ENCODE measurements at places on chromosomes 4 and X. TPM values are rescaled to one million over a fixed set of nuclear protein-coding genes. Genes with fewer than 3 reads are reported as not detected.
A peak's percentile ranks its signal among the peaks of the same experiment; 100 is the strongest.

The HELT gene
- 0.97 TPM for total RNA-seq

The PABPC5 gene
- total RNA-seq = 1.6 TPM

The CFAP99 gene
- total RNA-seq = 4.3 TPM

DNA sequence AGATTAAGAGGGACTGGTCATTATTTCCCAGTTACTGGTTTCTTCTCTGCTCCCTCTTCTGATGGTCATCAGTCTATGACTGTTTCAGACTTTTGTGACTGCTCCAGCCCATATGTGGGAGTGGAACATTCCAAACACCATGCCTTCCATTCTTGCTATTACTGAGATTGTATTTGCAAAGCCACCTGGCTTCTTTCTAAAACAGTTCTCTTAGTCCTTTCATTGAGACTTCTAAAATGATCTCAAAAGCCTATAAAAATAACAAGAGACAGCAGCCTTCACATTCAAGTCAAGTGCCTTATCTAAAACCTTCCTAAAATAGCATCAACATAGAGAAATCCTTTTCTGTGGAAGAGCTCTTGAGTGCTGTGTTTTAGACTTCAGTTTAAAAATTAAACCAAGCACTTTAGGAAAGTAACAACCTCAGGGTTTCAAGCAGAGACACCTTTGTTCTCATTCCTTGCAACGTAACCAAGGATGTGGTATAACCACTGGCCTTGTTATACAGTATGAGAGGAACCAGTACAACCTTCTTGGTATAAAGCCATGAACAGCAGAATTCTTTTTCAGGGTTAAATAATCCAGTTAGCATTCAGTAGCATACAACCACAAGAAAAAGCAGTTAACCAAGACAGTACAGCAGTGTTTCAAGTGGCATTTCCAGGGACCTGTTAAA is 97.1 kb downstream of the NFKB1 start:
- peak overlapping the region; percentile 34 for H3K27ac ChIP-seq
- peaks cover 99% of the 10 kb centered on the region for H3K36me3 ChIP-seq
- H3K4me1 ChIP-seq = peaks cover 18% of the 10 kb centered on the region
- H3K4me3 ChIP-seq = no peak overlapping the region

- no peak overlapping the region for H3K4me3 ChIP-seq
- peaks cover 21% of the 10 kb centered on the region for H3K4me1 ChIP-seq
- H3K36me3 ChIP-seq = no peaks in the 10 kb centered on the region
- H3K27ac ChIP-seq = no peak overlapping the region
Measured at GRCh38 chr4:173493041-173493440, 37.0 kb downstream of the HAND2 start.

GRCh38 chr4:7058792-7059191 is 9.1 kb downstream of the GRPEL1 start:
- no peak overlapping the region for H3K27ac ChIP-seq
- H3K36me3 ChIP-seq = peaks cover 89% of the 10 kb centered on the region
- H3K4me1 ChIP-seq = peaks cover 12% of the 10 kb centered on the region
- DNase-seq = no peak
- H3K27me3 ChIP-seq = no peaks in the 10 kb centered on the region

DNA sequence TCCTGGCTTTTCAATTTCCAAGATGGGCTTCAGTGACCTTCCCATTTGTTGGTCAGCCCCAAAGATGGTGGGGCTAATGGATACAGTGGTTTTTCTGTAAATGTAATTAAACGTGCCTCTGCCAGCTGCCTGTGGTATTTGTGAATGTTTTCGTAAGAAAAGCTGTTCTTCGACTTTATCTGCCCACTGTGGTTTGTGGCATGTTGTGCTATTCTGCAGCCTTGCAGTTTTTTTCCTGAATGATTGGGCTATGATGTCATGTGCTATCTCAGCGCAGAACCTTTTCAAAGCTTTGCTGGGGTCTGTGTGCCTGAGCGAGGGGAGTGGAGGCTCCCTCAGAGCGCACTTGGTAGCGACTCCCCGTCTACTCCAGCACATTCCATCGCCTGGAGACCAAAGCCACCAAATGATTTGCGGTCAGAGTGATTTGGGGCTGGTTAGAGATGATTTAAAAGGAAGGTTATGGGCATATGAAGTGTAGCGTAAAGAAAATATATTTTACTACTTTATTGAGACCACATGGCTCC is 137.5 kb downstream of the PALLD start:
- DNase-seq = no peak
- no peak overlapping the region for H3K4me3 ChIP-seq
- H3K27ac ChIP-seq = no peak overlapping the region
- H3K4me1 ChIP-seq = peaks cover 23% of the 10 kb centered on the region

- DNase-seq = no peak
- no peak overlapping the region for H3K4me3 ChIP-seq
- H3K27ac ChIP-seq = no peak overlapping the region
- peaks cover 2% of the 10 kb centered on the region for H3K4me1 ChIP-seq
- H3K27me3 ChIP-seq = no peaks in the 10 kb centered on the region
Measured at GRCh38 chr4:73053076-73053475, 16.4 kb downstream of the COX18 start.

- peak overlapping the region; percentile 71 for H3K27ac ChIP-seq
- no peaks in the 10 kb centered on the region for H3K36me3 ChIP-seq
- H3K4me1 ChIP-seq = peaks cover 33% of the 10 kb centered on the region
- H3K27me3 ChIP-seq = no peaks in the 10 kb centered on the region
Measured at GRCh38 chr4:26022346-26023202, 108.6 kb downstream of the SMIM20 start.

- no peak for DNase-seq
- H3K27ac ChIP-seq = no peak overlapping the region
- no peaks in the 10 kb centered on the region for H3K27me3 ChIP-seq
- no peaks in the 10 kb centered on the region for H3K4me1 ChIP-seq
- no peaks in the 10 kb centered on the region for H3K36me3 ChIP-seq
- H3K4me3 ChIP-seq = no peak overlapping the region
Measured at GRCh38 chr4:67922697-67923096, 38.9 kb upstream of the TMPRSS11D start.

GRCh38 chrX:25019707-25020390 is 4.1 kb upstream of the ARX start:
- H3K36me3 ChIP-seq = no peaks in the 10 kb centered on the region
- H3K27ac ChIP-seq = no peak overlapping the region
- H3K4me1 ChIP-seq = peaks cover 10% of the 10 kb centered on the region
- H3K4me3 ChIP-seq = no peak overlapping the region
- peaks cover 88% of the 10 kb centered on the region for H3K27me3 ChIP-seq

- no peak overlapping the region for H3K27ac ChIP-seq
- no peak for DNase-seq
- no peaks in the 10 kb centered on the region for H3K27me3 ChIP-seq
- H3K36me3 ChIP-seq = no peaks in the 10 kb centered on the region
- no peak overlapping the region for H3K4me3 ChIP-seq
Measured at GRCh38 chr4:70877556-70877955, 24.6 kb upstream of the MOB1B start.

The ZNF630 gene
- 4.0 TPM for total RNA-seq

The SLC26A1 gene
- total RNA-seq = 1.0 TPM

GRCh38 chrX:131571348-131571747 is 27.5 kb downstream of the OR13H1 start:
- no peak overlapping the region for H3K27ac ChIP-seq
- H3K36me3 ChIP-seq = no peaks in the 10 kb centered on the region
- no peak for DNase-seq
- H3K4me3 ChIP-seq = no peak overlapping the region
- H3K4me1 ChIP-seq = no peaks in the 10 kb centered on the region
- H3K27me3 ChIP-seq = no peaks in the 10 kb centered on the region

- no peaks in the 10 kb centered on the region for H3K36me3 ChIP-seq
- no peaks in the 10 kb centered on the region for H3K27me3 ChIP-seq
Measured at GRCh38 chrX:124388562-124388961, 42.2 kb downstream of the SH2D1A start.

- H3K27ac ChIP-seq = no peak overlapping the region
- no peaks in the 10 kb centered on the region for H3K36me3 ChIP-seq
- no peak for DNase-seq
- no peak overlapping the region for H3K4me3 ChIP-seq
- no peaks in the 10 kb centered on the region for H3K4me1 ChIP-seq
- H3K27me3 ChIP-seq = no peaks in the 10 kb centered on the region
Measured at GRCh38 chr4:98199247-98199646, 56.0 kb upstream of the STPG2 start.

- no peak overlapping the region for H3K27ac ChIP-seq
- H3K27me3 ChIP-seq = no peaks in the 10 kb centered on the region
- no peaks in the 10 kb centered on the region for H3K4me1 ChIP-seq
- H3K36me3 ChIP-seq = no peaks in the 10 kb centered on the region
- H3K4me3 ChIP-seq = no peak overlapping the region
Measured at GRCh38 chrX:66634272-66634671, 4.6 kb downstream of the EDA2R start.

- H3K4me1 ChIP-seq = no peaks in the 10 kb centered on the region
- DNase-seq = no peak
- H3K36me3 ChIP-seq = no peaks in the 10 kb centered on the region
- H3K27me3 ChIP-seq = no peaks in the 10 kb centered on the region
Measured at GRCh38 chr4:168099195-168099594, 6.9 kb downstream of the ANXA10 start.

DNA sequence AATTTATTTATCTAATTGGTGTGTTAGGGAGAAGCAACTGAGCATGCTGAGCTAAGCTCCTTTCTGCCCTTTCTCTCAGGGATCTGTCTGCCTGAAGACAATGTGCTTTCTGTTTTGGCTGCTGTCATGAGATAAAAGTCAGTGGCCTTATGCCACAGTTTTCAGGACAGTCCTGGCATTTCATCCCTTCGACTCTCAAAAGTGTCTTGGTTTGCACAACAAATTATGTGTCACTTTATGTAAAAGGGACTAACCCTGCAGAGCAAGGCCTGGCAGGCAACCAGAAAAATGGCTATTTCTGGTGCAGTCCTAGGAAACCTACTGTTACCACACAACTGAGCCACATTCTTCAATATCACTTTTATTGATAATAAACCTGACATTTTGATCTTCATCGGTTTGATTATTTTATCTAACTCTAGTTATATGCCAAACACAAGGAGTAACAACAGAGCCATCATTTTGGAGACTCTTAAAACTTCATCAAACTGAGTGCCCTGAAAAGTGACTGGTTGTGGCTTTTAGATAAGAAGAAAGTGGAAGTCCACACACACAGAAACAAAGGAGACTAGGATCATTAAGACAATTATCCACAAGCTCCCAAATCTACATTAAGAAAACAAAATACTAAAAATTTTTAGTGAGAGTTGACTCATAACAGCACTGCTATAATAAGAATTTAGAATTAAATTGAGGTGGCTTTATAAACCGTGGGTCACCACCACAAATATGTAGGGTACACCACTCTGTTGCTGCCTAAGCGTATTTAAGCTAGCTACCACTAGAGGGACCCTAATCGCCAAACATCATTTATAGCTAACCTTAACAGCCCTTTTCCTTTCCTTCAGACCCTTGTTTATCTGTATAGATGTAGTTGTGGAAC is 95.9 kb upstream of the PTPN13 start:
- no peak overlapping the region for H3K27ac ChIP-seq
- no peaks in the 10 kb centered on the region for H3K36me3 ChIP-seq
- H3K27me3 ChIP-seq = no peaks in the 10 kb centered on the region
- DNase-seq = no peak
- H3K4me1 ChIP-seq = peaks cover 30% of the 10 kb centered on the region

DNA sequence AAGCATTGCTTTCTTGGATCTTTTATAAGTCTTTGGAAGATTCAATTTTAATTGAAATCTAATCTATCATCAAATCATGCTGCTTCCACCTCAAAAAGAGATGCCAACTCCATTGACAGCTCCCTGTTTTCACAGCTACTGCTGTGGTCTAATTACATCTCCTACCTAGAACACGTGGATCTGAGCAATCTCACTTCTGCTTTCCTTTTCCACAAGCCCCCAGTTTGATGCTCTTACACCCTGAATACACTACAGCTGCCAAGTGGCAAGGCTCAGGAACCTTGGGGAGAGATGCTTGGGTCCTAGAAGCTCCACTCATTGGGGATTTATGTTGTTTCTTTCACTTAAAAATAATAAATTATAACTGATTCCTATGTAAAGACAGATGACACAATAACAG is 172.0 kb downstream of the CFAP299 start:
- H3K36me3 ChIP-seq = no peaks in the 10 kb centered on the region
- no peak overlapping the region for H3K4me3 ChIP-seq
- DNase-seq = no peak
- H3K4me1 ChIP-seq = no peaks in the 10 kb centered on the region

DNA sequence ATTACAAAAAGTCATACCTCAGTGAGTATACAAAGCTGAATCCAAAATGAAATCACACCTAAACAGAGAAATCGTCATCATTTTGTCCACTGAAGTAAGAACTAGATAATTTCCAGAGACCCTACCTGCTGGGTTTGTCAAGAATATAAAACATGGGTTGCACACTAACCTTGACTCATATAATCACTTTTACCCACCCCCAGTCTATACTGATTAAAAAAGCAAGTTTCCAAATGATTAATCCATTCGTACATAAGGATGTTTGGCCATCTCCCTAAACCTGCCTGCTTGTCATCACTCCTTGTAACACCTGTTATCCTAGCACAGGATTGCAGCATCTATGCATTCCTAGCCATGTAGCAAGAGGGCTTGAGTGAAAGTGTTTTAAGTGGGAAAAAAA is 4.7 kb downstream of the RAP2C start:
- H3K27me3 ChIP-seq = no peaks in the 10 kb centered on the region
- DNase-seq = no peak
- no peak overlapping the region for H3K27ac ChIP-seq
- H3K4me1 ChIP-seq = peaks cover 25% of the 10 kb centered on the region
- no peak overlapping the region for H3K4me3 ChIP-seq

- H3K36me3 ChIP-seq = no peaks in the 10 kb centered on the region
- peaks cover 12% of the 10 kb centered on the region for H3K4me1 ChIP-seq
- H3K27ac ChIP-seq = no peak overlapping the region
Measured at GRCh38 chr4:163606896-163607691, 112.6 kb downstream of the TMA16 start.

GRCh38 chrX:50626432-50626831 is 155.8 kb upstream of the DGKK start:
- no peaks in the 10 kb centered on the region for H3K4me1 ChIP-seq
- H3K27me3 ChIP-seq = no peaks in the 10 kb centered on the region
- no peak for DNase-seq
- no peaks in the 10 kb centered on the region for H3K36me3 ChIP-seq

The ARHGEF38 gene
- total RNA-seq = 20.6 TPM

GRCh38 chr4:22515888-22516541 is at the start of gene ADGRA3:
Gene ADGRA3 (minus strand): TSS chr4:22516066. CDS start chr4:22515784, 282 bp downstream.
- H3K27ac ChIP-seq = peak within 1 kb of the TSS; percentile 65
- H3K27me3 ChIP-seq = peaks cover 5% of the 10 kb centered on the region
- no peaks in the 10 kb centered on the region for H3K36me3 ChIP-seq

GRCh38 chrX:120305531-120306141 is 5.6 kb downstream of the TMEM255A start:
- DNase-seq = no peak
- H3K4me3 ChIP-seq = no peak overlapping the region
- no peaks in the 10 kb centered on the region for H3K36me3 ChIP-seq
- H3K27me3 ChIP-seq = peaks cover 35% of the 10 kb centered on the region

The PAGE4 gene
- total RNA-seq = not detected

The SPANXN4 gene
- not detected for total RNA-seq

- H3K27me3 ChIP-seq = no peaks in the 10 kb centered on the region
- DNase-seq = no peak
Measured at GRCh38 chr4:181150191-181150590, 1093.0 kb upstream of the TENM3 start.

DNA sequence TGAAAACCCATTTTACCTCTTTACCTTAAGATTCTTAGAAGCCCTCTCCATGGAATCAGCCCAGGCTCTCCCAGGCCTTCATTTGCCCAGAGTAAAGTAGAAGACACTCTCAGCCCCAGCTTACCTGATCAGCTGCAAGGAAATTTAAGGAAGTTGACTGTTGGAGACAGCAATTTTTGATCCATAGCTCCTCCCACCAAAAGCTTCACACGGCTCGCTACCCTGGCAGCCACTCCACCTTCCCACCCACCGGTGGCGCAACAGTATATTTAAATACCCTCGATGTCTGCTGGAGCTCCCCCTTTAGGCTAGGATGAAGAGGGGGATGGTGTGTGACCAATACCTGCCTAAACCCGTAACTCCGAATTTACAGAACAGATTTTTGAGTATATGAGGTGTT is 75.4 kb downstream of the MBNL3 start:
- H3K27ac ChIP-seq = no peak overlapping the region
- no peak overlapping the region for H3K4me3 ChIP-seq
- no peaks in the 10 kb centered on the region for H3K36me3 ChIP-seq
- no peaks in the 10 kb centered on the region for H3K4me1 ChIP-seq
- no peaks in the 10 kb centered on the region for H3K27me3 ChIP-seq
